ENCODE measurements at places on chromosomes 3 and 15. TPM values are rescaled to one million over a fixed set of nuclear protein-coding genes. Genes with fewer than 3 reads are reported as not detected.

- no peak for DNase-seq
- H3K36me3 ChIP-seq: no peaks in the 10 kb centered on the region
- no peak overlapping the region for H3K27ac ChIP-seq
Observed at GRCh38 chr3:121018917-121019321, 110.9 kb downstream of the STXBP5L start.

GRCh38 chr3:29226706-29227105 is 54.2 kb upstream of the RBMS3 start:
- no peaks in the 10 kb centered on the region for H3K27me3 ChIP-seq
- H3K4me3 ChIP-seq: no peak overlapping the region
- DNase-seq: peak; percentile 39
- H3K36me3 ChIP-seq: no peaks in the 10 kb centered on the region

DNA sequence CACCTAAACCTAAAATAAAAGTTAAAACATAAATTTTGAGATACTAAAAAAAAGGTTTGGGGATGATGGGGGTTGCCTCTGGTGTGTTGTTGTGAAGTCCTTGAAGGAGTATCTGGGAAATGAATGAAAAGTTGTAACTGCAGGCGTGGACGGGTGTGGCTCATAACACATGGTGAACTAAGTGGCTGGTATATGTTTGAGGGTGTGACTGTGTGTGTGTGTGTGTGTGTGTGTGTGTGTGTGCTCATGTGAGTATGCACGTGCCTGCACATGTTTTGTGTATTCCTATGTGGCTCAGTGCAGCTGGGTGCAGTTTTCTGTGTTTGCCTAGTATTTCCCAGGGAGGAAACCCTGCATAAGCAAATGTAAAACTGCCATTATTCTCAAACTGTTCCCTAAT is 229.9 kb upstream of the TRIM42 start:
- no peak overlapping the region for H3K27ac ChIP-seq
- H3K4me3 ChIP-seq: no peak overlapping the region
- no peaks in the 10 kb centered on the region for H3K36me3 ChIP-seq
- no peaks in the 10 kb centered on the region for H3K4me1 ChIP-seq
- DNase-seq: no peak

DNA sequence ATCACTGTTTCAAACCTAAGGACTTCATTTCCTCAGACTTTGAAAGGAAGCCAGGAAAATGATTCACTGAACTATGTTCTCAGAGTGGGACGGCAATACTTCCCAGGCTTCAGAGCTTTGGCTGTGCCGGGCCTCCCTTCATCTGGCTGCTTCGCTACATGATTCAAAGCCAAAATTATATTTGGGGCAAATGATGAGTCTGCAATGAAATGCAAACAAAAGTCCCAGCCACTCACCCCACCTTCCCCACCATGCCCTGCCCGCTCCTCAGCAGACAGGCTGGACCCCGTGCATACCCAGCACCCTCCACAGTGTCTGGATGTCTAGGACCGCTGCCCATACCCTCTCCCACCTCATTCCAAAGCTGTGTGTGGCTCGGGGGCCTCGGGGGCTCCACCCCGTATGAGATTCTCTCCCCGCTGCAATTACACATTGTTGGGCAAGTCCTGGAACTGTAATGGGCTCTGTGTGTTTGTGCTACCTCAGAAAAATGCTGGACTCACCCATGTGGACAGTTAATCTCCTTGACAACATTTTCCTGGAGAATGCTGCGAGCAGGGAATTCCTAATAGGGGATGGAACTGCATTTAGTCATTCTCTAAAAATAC is 32.2 kb downstream of the ATP10A start:
- peaks cover 21% of the 10 kb centered on the region for H3K4me1 ChIP-seq
- peak overlapping the region; percentile 22 for H3K4me3 ChIP-seq
- H3K27ac ChIP-seq: peak overlapping the region; percentile 64
- no peaks in the 10 kb centered on the region for H3K27me3 ChIP-seq

GRCh38 chr15:41934843-41935242 is 37.5 kb downstream of the EHD4 start:
- no peaks in the 10 kb centered on the region for H3K36me3 ChIP-seq
- no peak overlapping the region for H3K4me3 ChIP-seq
- H3K4me1 ChIP-seq: peaks cover 17% of the 10 kb centered on the region
- no peaks in the 10 kb centered on the region for H3K27me3 ChIP-seq
- no peak for DNase-seq

GRCh38 chr3:40313975-40314860 is 4.7 kb downstream of the EIF1B start:
- H3K27me3 ChIP-seq: no peaks in the 10 kb centered on the region
- H3K4me1 ChIP-seq: no peaks in the 10 kb centered on the region
- H3K4me3 ChIP-seq: no peak overlapping the region
- DNase-seq: no peak
- H3K36me3 ChIP-seq: peaks cover 12% of the 10 kb centered on the region

DNA sequence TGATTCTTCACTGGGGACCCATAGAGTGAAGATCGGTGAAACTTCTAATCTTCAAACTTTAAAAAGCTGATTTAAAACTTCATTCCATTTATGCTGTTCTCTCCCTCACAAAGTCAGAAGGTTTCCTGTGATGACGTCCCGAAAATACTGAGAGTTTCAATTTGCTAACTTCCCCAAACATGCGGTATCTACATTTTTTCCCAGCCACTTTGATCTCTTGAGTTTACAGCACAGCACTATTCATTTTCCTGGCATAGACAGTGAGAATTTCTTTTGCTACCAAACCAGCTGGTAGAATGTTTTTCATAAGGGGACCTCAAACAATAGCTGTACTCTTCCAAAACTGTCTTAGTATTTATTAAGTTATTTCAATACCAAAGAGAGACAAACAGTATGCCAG is 156.8 kb downstream of the LSAMP start:
- H3K4me1 ChIP-seq: no peaks in the 10 kb centered on the region
- H3K27me3 ChIP-seq: no peaks in the 10 kb centered on the region
- H3K4me3 ChIP-seq: no peak overlapping the region
- H3K27ac ChIP-seq: no peak overlapping the region
- H3K36me3 ChIP-seq: no peaks in the 10 kb centered on the region

DNA sequence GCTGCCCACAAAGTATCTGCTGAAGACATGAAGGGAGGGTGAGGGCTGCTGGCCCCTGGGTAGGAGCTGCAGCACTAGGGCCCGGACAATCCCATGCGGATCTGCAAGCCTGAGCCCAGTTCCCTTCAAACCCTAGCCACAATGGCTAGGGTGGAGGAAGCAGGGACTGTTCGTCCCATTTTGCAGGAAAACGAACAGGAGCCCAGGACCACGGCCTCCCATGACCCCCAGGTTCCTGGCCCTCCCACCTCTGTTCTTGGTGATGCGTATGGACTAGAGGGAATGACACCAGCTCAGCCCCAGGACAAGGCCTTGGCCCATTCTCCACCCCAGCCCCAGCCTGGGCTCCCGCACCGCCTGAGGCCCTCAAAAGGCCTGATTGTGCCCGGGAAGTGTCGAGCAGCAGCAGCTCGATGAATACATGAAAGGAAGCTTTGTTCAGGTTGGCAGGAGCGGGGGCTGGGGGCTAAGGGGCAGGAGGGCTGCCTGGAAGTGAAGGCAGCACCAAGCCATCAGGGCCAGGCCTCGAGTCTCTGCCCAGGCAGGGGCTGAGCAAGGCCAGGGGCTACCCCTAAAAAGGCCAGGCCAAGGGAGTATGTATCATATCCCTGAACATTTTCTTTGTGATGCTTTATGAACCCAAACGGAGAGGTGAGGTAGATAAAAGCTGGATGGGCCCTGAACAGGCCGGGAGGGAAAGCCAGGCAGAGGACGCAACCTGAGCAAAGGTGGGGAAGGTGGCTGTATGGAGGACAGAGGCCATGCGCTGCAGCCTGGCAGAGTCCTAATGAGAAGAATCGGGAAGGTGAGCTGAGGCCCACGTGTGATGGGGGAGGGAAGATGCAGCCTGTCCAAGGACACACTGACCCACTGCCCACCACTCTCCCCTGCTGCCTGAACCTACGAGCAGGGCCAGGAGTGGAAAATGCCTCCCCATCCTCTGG is 12.2 kb downstream of the SEMA7A start:
- no peak overlapping the region for H3K4me3 ChIP-seq
- no peak for DNase-seq
- no peaks in the 10 kb centered on the region for H3K27me3 ChIP-seq
- H3K27ac ChIP-seq: no peak overlapping the region

GRCh38 chr3:52518723-52519444 is 14.8 kb downstream of the NT5DC2 start:
- H3K4me3 ChIP-seq: peak overlapping the region; percentile 17
- H3K27me3 ChIP-seq: peaks cover 17% of the 10 kb centered on the region
- peaks cover 1% of the 10 kb centered on the region for H3K4me1 ChIP-seq
- DNase-seq: no peak

DNA sequence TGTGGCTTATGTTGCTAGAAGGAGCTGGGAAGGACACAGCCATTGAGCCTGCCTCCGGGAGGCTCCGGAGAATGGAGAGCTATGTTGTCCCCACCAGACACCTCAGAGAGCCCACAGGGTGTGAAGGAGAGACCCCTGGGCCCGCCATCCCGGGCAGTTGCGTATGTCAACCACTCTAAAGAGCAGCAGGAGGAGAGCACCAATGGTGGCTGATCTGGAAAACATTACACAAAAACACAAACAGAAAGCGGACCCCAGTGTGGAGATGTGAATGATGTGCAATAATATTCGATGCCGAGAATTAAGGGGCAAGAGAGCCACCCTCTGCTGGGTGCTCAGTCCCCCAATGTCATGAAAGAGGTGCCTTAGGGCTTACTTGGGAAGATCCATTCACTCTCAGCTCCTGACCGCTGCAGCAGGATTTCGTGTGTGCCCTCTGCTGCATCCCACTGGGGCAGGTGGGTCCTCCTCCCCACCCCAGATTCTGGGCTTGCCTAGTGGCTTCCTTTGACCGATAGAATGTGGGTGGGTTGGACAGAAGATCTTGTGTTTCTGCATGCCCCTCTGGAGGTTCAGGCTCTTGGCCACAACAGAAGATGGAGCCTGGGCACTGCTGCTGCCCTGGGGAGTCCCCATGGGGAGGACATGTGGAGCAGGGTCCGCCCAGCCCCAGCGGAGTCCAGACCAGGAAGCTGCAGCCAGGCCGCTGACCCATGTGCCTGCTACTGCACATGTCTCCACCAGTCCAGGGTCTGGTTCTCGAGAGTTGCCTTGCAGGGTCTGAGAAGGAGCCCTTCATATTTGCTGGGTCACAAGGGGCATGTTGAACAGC is 245.3 kb downstream of the OCA2 start:
- no peak overlapping the region for H3K27ac ChIP-seq
- H3K4me1 ChIP-seq: no peaks in the 10 kb centered on the region
- no peaks in the 10 kb centered on the region for H3K36me3 ChIP-seq
- DNase-seq: no peak

- H3K4me1 ChIP-seq: no peaks in the 10 kb centered on the region
- no peak overlapping the region for H3K27ac ChIP-seq
- no peaks in the 10 kb centered on the region for H3K27me3 ChIP-seq
- DNase-seq: no peak
Observed at GRCh38 chr3:73966733-73967132, 342.0 kb upstream of the PDZRN3 start.

- peaks cover 3% of the 10 kb centered on the region for H3K4me1 ChIP-seq
- DNase-seq: no peak
- no peaks in the 10 kb centered on the region for H3K36me3 ChIP-seq
- H3K27me3 ChIP-seq: no peaks in the 10 kb centered on the region
- no peak overlapping the region for H3K27ac ChIP-seq
Observed at GRCh38 chr3:31106912-31107311, 212.5 kb upstream of the GADL1 start.

- no peaks in the 10 kb centered on the region for H3K27me3 ChIP-seq
- H3K36me3 ChIP-seq: no peaks in the 10 kb centered on the region
- H3K4me3 ChIP-seq: no peak overlapping the region
- no peak overlapping the region for H3K27ac ChIP-seq
- DNase-seq: peak; percentile 89
Observed at GRCh38 chr3:8840556-8840955, 71.1 kb upstream of the OXTR start.

- no peak overlapping the region for H3K27ac ChIP-seq
- peaks cover 3% of the 10 kb centered on the region for H3K36me3 ChIP-seq
- H3K4me3 ChIP-seq: no peak overlapping the region
- no peaks in the 10 kb centered on the region for H3K4me1 ChIP-seq
- no peaks in the 10 kb centered on the region for H3K27me3 ChIP-seq
Observed at GRCh38 chr3:62184559-62184958, 188.8 kb downstream of the FEZF2 start.

- no peak for DNase-seq
- no peaks in the 10 kb centered on the region for H3K27me3 ChIP-seq
- H3K36me3 ChIP-seq: no peaks in the 10 kb centered on the region
- no peak overlapping the region for H3K27ac ChIP-seq
Observed at GRCh38 chr3:189822726-189823125, 191.5 kb downstream of the TP63 start.

DNA sequence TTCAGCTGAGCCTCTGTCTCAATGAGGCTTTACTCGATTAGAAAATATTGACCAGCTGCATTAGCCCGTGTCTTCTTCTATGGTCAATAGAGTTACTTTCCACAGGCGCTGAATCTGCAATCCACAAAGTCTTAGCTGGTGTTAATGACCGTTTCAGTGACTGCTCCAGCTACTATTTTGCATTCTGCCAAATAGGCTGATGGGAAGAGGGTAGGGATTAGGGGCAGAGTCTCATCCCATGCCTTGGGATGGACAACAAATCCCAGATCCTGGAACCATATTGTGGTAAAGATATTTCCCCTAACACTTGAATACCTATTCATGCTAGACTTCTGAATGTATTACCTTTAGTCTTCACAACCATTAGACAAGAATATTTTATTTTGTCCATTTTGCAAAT is 29.5 kb upstream of the MAGI1 start:
- no peak for DNase-seq
- H3K27ac ChIP-seq: no peak overlapping the region
- H3K4me3 ChIP-seq: no peak overlapping the region
- no peaks in the 10 kb centered on the region for H3K36me3 ChIP-seq
- H3K27me3 ChIP-seq: no peaks in the 10 kb centered on the region

GRCh38 chr15:65086680-65087111 is 10.2 kb downstream of the KBTBD13 start:
- no peaks in the 10 kb centered on the region for H3K36me3 ChIP-seq
- no peak overlapping the region for H3K27ac ChIP-seq
- no peak overlapping the region for H3K4me3 ChIP-seq
- DNase-seq: no peak
- peaks cover 36% of the 10 kb centered on the region for H3K4me1 ChIP-seq

DNA sequence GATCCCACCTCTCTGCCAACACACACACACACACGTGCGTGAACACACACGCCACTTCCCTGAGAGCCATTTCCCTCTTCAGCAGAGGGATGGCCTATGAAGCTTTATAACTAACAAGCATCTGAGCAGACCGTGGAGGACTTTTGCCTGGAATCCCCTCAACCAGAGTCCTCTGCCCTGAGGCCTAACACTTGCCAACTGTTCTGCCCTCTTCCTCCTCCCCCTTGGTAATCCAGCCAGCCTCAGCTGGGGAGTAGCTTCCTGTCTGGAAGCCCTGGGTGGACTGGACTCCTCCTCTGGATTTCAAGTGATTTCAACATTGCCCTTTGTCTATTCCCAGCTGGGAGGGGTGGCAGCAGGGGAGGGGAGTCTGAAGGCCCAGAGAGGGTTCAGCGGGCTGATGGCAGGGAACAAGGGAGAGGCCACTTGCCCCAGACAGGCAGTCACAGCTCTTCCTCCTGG is 68.4 kb upstream of the HACD2 start:
- DNase-seq: peak; percentile 85
- H3K4me1 ChIP-seq: peaks cover 18% of the 10 kb centered on the region
- no peaks in the 10 kb centered on the region for H3K27me3 ChIP-seq
- peaks cover 74% of the 10 kb centered on the region for H3K36me3 ChIP-seq
- no peak overlapping the region for H3K4me3 ChIP-seq

Gene SERINC4
- not detected for polyA plus RNA-seq

Gene FOXB1
- not detected for polyA plus RNA-seq

Gene GALNT15
- polyA plus RNA-seq: 11.0 TPM

Gene HERC2
- 20.8 TPM for polyA plus RNA-seq

Gene NR1I2
- not detected for polyA plus RNA-seq

Gene NEK10
- 2.2 TPM for polyA plus RNA-seq

Gene PP2D1
- polyA plus RNA-seq: not detected

Gene COL6A6
- polyA plus RNA-seq: not detected

Gene DLL4
- polyA plus RNA-seq: 3.6 TPM
